NCI-H1092 treated with DMSO at 0.1 percent for 48 hours (cell line): ENCODE measurements at places on chromosomes 7 and 10.
A peak's percentile ranks its signal among the peaks of the same experiment; 100 is the strongest.

DNA sequence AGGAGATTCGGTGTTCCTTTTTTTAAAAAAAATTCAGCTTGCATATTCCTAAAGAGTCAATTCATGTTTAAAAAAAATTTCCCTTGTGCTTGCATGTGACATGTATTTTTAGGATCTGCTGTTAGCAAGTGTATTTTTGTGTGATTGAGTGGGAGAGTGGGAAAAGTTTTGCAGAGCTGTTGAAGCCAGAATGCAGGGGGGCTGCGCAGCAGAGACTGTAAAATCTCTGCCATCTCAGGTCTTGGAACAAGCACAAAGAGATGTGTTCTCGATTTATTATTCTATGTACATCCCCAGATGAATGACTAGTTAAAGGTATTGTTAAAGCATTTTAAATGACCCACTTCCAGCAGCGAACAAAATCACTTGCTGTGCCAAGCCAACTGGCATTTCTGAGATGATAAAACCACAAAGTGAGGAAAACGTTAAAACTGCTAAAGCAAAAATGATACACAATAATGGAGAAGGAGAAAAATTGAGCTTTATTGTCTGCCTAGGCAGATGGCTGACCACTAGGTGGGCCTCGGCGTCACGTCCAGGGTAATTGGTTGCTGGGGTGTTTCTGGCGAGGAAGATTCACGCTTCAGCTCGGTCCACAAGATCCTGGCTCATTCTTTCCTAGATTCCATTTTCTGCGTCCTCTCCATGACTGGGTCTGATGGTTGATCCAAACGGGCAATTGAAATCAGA, 67.0 kb upstream of the ATRNL1 start:
- DNase-seq = peak; percentile 72

GRCh38 chr10:95411635-95412034, 120.8 kb upstream of the PDLIM1 start:
- no peak for DNase-seq

DNA sequence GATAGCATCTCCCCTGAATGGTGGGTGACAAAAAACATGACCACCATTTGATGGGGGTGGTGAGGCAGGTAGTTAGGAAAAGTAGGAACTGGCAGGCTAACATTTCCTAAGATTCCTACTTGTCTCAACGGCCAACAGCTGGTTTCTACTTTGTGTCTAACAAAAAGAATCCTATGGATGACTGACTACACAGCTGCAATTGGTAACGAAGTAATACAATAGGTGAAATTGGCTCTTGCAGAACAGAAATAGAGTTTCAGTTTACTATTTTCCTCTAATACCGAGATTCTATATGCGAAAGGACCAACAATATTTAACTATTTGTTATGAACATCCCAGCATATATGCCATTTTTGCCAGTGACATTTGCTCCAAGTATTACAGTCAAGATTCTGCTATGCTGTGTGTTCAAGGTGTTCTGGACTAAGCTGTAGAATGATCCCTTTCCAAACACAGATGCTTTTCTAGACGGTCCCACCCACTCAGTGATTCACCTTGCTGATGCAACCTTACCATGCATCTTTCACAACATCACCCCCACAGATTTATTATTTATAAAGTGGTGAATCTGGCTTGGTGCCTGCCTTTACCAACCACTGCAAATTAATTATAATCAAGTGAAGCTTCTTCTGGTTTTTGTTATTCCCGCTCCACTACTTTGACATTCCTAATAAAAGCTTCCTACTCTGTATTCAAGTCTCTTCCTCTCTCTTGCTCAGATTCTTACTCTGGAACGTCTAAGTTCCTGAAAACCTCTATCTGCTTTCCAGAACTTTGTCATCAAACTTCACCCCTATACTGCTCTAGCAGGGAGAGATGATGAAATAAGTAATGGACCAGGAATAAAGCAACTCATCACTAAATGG, 16.8 kb downstream of the BBIP1 start:
- DNase-seq = no peak

- DNase-seq = peak; percentile 46
Observed at GRCh38 chr7:15130666-15131541, 228.4 kb upstream of the DGKB start.

DNA sequence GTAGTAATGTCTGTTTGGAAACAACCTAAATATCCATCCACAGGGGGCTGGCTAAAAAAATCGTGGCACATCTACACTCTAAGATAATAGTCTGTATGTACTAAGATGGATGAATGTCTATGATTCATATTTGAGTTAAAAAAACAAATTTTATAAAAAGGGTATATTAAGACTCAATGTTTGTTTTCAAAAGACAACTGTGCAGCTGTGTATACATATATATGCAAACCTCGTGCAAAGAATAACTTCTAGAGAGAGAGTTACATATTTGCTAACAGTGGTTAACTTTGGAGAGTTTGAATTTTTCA, 323.5 kb downstream of the PLXNA4 start:
- no peak for DNase-seq

DNA sequence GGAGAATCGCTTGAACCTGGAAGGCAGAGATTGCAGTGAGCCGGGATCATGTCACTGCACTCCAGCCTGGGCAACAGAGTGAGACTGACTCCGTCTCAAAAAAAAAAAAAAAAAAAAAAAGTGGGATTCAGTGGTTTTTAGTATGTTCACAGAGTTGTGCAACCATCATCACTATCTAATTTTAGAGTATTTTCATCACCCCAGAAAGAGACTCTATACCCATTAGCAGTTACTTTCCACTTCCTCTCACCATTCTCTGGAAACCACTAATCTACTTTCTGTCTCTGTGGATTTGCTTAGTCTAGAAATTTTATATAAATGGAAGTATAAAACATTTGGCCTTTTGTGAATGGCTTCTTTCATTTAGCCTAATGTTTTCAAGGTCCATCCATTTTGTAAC, 113.4 kb downstream of the ST7 start:
- DNase-seq = no peak

- no peak for DNase-seq
Observed at GRCh38 chr7:55893940-55894339, 6.7 kb downstream of the ZNF713 start.

DNA sequence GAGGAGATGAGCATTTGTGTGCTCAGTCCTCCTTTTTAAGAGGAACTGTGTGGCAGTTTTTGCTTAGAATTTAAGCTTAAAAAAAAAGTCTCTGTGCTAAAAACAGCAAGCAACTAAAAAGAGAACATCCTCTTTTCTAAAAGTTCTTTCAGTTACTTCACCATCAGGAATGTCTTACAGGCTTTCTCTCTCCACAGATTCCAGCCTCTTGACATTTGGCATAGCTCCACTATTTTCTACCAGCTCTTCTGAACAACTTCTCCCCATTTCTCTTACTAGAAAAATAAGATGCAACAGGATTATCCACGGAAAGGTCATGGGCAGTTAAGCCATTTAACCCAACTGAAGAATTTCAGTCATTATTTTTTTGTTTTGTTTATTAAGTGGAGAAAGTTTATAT, 13.2 kb downstream of the PCLO start:
- no peak for DNase-seq

DNA sequence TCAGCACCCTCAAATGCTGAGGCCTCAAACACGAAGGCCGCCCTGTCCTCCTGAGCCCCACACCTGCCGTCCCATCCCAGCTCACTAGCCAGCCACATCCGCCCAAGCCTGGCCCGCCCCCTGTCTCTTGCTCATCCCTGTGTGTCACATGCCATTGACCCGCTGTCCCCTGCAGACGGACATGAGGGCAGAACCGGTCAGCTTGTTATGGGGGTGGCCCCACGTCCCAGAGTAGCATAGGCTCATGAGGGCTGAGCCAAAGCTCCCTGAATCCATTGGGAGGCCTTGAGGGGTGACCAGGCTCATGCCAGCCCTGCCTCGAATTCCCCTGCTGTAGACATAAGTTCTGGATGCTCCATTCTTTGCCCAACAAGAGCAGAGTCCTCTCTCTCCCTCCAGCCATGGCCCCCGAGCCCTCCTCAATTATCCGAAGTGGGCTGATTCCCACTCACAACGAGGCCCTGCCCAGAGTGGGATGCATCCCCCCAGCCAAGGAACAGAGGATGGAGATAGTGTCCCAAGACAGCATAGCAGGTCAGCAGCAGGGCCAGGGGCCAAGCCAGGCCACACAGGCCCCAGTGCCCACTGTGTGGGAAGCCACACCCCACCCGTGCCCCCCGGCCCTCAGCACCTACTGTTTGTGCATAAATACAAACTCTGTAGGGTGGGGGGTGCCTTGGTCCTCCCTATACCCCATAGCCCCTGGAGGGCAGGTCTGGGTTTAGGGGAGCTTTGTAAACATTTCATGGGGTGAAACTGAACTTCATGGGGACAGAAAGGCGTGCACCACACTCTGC, 42.1 kb downstream of the EBF3 start:
- no peak for DNase-seq

DNA sequence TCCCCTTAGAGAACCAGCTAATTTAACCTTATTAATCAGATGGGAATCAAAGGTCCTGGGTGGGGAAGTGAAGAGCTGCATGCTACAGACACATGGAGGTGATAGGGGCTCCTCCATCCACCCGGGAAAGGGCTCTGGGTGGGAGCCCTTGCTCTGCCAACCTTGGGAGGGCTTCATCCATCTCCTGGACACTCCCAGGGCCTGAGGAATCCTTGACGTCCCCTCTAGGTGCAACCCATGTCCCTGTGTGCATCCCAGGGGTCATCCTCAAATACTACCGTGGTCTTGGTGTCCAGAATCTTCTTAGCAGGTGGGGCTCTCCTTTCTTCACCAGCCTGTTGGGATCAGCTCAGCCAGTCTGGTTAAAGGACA, 55.4 kb upstream of the IGFBP3 start:
- DNase-seq = no peak

- DNase-seq = no peak
Observed at GRCh38 chr7:7989616-7990440, 21.2 kb downstream of the GLCCI1 start.

- DNase-seq = no peak
Observed at GRCh38 chr7:82382276-82382675, 61.3 kb downstream of the CACNA2D1 start.

GRCh38 chr10:7480742-7481367, 70.0 kb upstream of the SFMBT2 start:
- no peak for DNase-seq

DNA sequence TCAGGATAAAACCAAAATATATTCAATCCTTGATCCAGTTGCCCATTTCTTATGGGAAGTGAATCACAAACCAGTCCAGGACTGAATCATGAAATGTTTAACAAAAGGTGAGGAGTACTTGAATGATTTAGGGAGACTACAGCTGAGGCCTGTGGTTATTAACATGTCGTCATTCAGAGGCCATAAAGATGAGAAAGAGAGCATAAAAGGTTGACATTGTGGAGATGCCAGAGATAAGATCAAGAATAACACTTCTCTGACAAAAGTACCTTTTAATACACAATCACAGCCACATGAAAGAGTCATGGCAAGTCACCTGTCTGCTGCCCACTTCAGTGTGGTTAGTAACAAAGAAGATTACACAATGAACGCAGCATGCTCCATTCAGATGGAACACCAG, 1195.7 kb upstream of the SORCS1 start:
- no peak for DNase-seq

GRCh38 chr10:11714750-11715365, 27.3 kb upstream of the ECHDC3 start:
- DNase-seq = no peak

- DNase-seq = no peak
Observed at GRCh38 chr7:34575006-34575405, 83.0 kb upstream of the NPSR1 start.

GRCh38 chr7:5681423-5681822, 100.0 kb downstream of the RNF216 start:
- no peak for DNase-seq

DNA sequence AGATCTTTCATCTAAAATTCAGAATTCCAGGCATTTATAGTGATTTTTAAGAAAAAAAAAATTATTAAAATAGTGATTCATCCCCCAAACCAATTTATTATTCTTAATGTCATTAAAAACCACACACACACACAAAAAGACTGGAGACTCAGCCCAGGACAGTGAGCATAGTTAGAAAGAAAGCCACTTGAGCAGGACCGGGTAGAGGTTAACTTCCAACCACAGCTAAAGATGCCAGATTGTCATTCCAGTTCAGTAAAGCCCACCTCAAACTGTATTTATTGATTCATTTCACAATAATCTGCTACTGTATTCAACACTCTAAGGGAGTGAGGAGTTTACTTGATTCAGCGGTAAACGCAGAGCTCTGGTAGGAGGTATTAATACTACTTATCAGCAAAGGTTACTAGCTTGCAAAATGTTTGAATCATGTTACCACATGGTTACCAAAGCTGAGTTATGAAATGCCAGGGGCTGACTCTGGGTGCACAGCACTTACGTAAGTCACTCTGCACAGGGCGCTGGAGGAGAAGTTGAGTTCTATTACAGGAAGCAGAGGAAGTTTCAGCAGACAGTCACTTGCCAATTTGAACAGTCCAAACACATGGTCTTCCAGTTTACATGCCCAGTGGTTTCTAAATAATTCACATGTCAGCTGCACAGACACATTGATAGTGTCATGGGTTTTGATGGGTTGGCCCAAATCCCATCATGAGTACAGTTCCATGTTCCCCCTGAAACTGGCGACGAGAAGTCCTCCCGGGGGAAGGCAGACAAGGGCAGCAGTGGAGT, 64.6 kb downstream of the KLF6 start:
- no peak for DNase-seq

- DNase-seq = no peak
Observed at GRCh38 chr7:40697653-40698052, 562.8 kb downstream of the SUGCT start.

GRCh38 chr10:3959370-3960325, 174.6 kb upstream of the KLF6 start:
- DNase-seq = no peak

DNA sequence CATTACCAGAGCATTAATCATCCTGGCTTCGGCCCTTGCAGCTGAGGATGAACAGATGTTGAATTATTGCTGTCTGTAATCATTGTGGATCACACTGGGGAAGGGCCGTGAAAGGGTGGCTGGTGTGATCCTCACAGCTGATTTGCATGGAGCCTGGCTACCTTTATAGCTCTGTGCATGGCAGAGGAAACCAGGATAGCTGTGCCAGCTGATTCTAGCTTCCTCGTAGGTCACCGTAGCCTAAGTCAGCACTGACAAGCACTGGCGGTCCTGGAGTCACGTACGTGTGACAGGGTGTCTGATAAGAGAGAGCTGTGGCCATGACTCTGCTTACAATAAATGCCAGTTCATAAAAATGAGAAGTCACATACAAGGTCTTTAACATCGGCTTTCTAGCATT, 76.5 kb downstream of the INSYN2A start:
- DNase-seq = no peak

GRCh38 chr10:69481305-69481704, 30.0 kb downstream of the TSPAN15 start:
- no peak for DNase-seq

GRCh38 chr7:95871075-95871848, 98.9 kb downstream of the DYNC1I1 start:
- DNase-seq = peak; percentile 75

DNA sequence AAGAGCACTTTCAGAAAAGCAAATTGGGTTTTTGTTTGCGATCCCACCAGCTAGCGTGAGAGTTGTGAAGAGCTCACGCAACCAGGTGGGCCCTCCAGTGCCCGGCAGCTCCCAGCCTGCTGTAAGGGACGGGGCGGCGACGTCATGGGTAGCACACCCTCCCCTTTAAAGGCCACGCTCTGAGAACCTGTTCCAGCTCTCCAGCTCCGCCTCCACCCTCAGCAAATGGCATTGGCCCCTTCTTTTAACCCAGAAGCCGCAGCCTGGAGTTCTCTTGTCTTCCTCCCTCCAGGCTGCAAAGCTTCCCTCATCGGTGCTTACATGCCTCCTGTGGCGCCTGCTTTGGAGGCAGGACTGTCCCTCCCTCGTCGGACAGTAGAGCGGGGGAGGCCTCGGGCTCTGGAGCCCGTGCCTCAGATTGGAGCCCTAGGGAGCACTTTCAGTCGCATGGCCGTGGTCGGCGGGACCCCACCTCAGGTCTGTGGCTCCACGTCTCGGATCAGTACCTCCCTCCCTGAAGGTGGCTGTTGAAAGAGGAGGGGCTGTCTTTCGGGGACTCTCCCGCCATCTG, 32.9 kb downstream of the WIPI2 start:
- no peak for DNase-seq
